Stimulated activated CD8-positive, alpha-beta memory T cell treated with anti-CD3 and anti-CD28 coated beads, Interleukin-7, amount 100 ng/mL, for 1 hour (primary cell): ENCODE measurements at places on chromosomes 6 and 20.

DNA sequence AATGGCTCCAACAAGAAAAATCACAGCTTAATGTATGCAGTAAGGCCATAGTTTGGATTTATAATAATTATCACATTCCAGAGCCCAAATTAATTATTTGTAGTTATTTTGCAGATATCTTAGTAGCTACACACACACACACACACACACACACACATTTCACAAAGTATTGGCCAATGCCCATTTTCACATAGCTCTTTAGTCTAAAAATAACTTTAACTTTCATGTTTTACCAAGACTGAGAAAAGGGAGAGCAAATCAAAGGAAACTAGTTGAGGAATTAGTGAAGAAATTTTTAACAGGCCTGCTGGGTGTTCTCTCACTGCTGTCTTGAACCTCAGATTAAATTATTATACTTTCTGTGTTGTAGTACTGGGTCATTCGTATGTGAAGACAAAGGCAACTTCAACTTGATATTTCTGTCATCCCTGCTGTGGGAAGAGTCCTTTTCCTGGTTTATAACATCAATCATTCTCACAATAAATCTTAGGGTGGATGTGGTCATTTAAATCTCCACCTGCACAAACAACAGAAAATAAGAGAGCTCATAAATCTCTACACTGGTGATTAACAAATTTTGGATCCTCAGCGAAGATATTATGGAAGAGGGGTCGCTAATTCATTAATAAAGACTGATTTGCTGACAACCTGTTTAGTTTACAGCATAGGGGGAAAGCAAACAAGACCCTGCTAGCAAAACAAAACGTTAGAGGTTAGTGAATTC lies 1.6 kb upstream of the TCF21 start:
- DNase-seq = no peak

GRCh38 chr6:74651948-74652842 lies 553.7 kb downstream of the COL12A1 start:
- no peak for DNase-seq

GRCh38 chr6:106334646-106335448 lies 9.3 kb upstream of the ATG5 start:
- no peak for DNase-seq

DNA sequence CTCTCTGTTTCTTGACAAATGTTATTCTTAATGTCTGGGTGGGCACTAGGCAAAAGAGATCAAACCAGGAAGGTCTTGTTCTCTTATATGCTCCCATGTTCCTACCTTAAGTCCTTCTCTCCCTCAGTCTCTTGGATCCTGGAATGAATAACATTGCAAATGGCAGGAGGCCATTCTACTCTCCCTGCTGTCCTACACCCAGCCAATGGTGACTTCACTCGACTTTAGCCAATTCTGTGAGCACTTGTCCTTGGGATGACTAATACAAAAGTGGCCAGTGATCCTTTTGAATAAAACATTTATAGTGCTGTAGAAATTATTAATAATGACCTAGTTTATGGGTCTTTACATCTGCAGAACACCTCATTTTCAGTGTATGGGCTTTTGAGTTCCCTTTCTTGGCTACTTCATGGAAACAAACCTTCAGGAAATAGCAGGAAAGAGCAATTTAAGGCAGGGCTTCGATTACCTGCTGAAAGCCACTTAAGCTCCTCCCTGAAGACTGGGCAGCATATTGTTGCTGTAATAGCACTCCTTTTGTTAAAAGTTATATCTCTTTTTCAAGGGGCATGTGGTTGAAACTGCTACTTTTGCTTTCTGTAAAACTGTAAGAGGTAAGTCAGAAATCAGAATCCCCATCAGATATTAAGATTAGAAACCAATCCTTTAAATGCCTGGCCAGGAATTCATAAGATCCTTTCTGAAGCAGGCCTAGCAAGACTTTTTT lies 10.5 kb downstream of the OTOR start:
- DNase-seq = no peak

DNA sequence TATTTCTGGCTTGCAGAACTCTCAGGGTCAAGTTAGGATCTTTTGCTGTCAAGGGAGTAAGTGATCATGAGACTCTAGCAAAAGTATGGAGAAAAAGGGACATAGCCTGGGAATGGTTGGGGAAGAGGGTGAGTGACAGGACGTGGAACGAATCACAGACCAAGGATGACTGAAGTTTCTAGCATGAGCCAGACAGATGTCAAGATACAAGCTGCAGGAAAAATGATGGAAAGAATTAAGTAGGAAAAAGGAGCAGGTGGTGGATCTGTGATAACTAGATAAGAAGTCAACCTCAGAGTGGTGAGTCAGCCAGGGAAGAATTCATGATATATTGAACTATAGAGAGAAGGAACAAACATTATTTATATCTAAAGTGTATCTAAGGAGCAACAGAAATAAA lies 159.8 kb upstream of the SYNDIG1 start:
- DNase-seq = no peak

DNA sequence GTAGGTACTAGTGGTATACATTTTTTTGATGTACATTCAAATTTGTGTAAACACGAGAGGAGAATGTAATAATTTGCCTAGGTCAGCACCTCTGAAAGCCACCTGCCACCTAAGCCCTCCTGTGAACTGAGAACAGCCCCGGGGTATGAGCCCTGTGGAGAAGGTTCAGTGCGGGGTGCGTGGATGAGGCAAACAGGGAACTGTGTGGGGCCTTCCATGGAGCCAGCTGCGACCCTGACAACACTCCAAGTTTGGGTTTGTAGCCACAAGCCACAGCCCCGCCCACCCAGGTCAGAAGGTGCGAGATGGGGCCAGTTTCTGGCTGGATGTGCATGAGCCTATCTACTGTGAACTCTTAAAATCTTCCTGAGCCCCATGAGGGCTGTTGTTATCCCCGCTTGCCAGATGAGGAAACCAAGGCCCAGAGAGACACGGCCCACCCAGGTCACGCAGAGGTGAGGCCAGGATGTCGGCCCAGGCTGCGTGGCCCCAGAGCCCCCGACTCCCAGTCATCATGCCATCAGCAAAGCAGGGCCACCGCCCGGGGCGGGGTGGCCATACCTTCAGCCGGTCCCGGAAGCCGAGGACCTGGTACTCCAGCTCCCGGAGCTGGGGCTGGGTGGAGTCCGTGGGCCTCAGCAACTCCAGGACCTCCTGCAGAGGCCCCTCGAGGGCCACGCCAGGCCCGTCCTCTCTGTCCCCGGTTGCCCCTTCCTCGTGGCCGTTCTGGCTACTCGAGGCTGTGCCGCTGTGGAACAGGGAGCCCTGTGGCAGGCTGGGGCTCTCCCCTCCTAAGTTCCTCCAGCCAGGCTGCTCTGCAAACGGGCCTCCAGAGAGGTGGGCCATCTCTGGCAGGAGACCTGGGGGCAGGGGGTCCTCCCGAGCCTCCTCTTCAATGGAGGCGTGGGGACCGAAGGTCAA lies 89.6 kb downstream of the RIPOR3 start:
- DNase-seq = no peak

GRCh38 chr6:53877151-53877550 lies 82.3 kb downstream of the LRRC1 start:
- no peak for DNase-seq

GRCh38 chr6:108518714-108519576 lies 41.8 kb upstream of the FOXO3 start:
- no peak for DNase-seq

GRCh38 chr20:48600470-48600945 lies 227.3 kb downstream of the PREX1 start:
- no peak for DNase-seq

GRCh38 chr20:34663213-34663943 lies 13.5 kb downstream of the PIGU start:
- DNase-seq = no peak

GRCh38 chr6:116118608-116119007 lies 7.3 kb downstream of the COL10A1 start:
- DNase-seq = no peak

DNA sequence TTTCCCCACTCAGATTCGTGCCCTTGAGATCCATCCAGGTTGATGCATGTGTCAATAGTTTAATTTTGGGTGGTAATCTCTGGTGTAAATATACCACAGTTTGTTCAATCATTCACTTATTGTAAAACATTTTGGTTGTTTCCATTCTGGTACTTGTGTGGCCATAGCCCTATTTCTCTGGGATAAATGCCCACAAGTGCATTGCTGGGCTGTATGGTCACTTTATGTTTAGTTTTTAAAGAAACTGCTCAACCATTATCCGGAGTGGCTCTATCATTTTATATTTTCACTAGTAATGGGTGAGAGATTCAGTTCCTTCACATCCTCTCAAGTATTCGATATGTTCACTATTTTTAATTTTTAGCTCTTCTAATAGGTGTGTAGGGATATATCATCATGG lies 60.7 kb upstream of the RNF24 start:
- DNase-seq = no peak

- no peak for DNase-seq
Measured at GRCh38 chr6:29964518-29964886, 22.2 kb downstream of the HLA-A start.

GRCh38 chr6:93183531-93183972 lies 235.8 kb downstream of the EPHA7 start:
- no peak for DNase-seq

DNA sequence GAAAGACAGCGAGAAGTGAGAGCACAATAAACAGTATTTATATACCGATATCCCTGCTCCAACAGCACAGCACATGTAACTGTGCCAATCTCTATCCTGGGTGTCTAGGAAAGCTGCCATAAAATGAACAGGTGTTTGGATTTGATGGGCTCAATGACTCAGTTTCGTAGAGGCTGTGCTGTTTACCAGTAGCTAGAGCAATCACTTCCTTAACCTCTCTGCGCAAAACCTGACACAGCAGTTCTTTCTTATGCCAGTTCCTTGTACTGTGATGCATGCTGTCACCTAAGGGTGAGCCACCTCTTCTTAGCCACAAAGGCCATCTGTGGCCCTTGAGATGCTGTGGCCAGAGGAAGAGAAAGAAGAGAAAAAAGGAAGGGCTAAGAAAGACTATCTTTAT lies 59.3 kb downstream of the SHPRH start:
- no peak for DNase-seq

DNA sequence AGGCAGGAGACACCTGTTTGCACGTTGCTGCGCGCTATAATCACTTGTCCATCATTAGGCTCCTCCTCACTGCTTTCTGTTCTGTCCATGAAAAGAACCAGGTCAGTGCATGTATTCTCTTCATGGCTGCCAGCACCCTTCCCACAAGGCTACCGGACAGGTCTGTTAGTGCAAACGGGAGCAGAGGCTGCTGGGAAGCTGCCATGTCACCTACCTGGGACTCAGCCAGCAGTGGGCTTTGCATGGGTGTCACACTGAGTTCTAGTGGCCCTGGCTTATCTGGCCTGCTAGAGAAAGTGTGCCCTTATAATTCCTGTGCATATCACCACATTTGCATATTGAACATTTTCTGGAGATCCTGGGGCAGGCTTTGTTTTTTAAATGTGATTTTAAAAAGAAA lies 24.8 kb downstream of the LYRM2 start:
- DNase-seq = no peak

DNA sequence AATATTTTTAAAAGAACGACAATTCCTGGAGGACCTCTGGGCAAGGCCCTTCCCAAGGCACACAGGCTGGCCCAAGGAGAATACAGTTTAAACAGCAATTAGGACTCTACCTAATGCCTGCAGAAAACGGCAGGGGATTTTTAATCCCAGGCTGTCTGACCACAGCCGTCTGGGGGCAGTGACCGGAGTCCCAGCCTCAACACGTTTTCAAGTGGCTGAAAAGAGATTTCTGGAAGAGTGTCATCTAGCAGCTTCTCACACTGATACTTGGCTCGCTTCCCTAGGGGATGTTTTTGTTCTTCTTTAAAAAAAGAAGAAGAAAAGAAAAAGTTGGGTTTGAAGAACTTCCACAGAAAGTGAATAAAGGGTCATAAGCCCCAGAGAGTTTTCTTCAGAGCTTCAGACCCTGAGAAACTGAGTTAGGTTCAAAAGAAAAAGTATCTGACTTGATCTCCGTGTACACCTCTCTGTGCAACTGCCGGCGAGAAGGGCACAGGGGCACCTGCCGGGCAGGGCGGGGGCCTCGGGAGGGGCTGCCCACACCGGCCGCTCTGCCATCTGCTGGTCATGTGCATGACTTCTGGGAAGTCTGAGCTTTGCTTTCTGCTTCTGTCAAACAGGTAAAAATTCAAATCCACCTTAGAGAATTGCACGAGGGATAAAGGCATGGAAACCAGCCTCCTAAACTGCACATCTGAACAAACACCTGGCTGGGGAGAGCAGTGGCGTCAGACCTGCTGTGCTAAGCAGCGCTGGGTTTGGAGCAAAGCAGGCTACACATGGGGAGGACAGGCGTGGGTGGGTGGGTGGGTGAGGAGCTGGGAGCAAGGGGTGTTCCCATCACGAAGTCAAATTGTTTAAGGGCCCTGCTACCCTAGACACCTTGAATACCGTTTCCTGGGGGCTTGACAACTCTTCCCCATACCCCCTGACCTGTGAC lies 33.0 kb downstream of the RRBP1 start:
- DNase-seq = peak; percentile 3

GRCh38 chr6:25042536-25042935 lies 106.8 kb upstream of the RIPOR2 start:
- DNase-seq = no peak

DNA sequence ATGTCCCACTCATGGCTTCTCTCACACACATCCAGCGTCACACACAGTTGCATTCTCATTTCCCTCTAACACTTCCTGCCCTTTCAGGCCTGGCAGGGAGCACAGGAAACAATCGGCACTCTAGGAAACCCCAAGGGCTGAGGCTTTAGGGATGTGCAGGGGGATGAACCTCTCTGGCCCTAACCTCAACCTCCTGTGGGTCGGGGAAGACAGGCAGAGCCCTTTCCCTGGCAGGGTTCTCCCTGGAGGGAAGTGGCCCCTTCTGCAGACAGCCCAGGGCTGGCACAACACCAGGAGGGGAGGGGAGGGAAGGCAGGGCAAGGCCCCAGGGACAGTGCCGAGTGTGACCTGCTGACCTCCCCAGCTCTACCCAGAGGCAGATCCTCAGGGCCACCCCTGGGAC lies 2.7 kb downstream of the TEAD3 start:
- no peak for DNase-seq

- DNase-seq = no peak
Measured at GRCh38 chr6:28764014-28764723, 159.6 kb downstream of the TRIM27 start.

- DNase-seq = no peak
Measured at GRCh38 chr6:21098744-21099143, 494.8 kb upstream of the SOX4 start.

DNA sequence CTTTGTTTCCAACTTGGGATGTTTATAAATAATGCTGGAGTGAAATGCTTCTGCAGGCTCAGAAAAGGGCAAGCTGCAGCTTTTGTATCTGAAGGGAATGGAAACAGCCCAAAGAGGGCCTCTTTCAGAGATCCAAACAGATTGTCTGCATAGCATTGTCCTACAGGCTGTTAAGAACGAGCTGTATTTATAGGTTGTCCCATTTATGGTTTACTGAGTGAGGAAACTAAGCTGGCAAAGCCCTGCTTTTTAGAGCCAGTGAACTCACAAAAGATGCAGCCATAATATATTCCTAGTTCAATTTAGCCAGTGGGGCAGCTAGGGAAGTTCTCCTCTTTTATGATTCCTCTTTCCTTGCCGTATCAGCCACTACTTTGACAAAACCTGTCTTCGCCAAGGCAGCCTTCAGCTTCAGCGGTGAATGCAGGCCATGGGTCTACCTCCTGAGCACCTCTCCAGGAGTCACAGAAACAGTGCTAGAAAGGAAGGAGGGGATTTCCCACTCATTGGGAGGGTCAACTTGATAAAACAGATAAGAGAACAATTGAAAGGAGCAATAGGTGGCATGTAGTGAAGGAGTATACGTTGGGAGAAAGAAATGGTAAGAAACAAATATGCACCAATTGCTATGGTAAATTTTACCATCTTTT lies 15.0 kb downstream of the KIAA0319 start:
- no peak for DNase-seq

- no peak for DNase-seq
Measured at GRCh38 chr6:24902782-24903181, 33.0 kb downstream of the RIPOR2 start.
